Urinary bladder (tissue), 4 donors: ENCODE measurements at places on chromosomes 7 and 10.

- no peak for DNase-seq
Observed at GRCh38 chr7:155459700-155460461, 2.0 kb downstream of the EN2 start.

- no peak for DNase-seq
Observed at GRCh38 chr7:140673774-140674155, 1.0 kb downstream of the ADCK2 start.

GRCh38 chr10:114683162-114683561 lies 25.1 kb upstream of the ABLIM1 start:
- DNase-seq = no peak

DNA sequence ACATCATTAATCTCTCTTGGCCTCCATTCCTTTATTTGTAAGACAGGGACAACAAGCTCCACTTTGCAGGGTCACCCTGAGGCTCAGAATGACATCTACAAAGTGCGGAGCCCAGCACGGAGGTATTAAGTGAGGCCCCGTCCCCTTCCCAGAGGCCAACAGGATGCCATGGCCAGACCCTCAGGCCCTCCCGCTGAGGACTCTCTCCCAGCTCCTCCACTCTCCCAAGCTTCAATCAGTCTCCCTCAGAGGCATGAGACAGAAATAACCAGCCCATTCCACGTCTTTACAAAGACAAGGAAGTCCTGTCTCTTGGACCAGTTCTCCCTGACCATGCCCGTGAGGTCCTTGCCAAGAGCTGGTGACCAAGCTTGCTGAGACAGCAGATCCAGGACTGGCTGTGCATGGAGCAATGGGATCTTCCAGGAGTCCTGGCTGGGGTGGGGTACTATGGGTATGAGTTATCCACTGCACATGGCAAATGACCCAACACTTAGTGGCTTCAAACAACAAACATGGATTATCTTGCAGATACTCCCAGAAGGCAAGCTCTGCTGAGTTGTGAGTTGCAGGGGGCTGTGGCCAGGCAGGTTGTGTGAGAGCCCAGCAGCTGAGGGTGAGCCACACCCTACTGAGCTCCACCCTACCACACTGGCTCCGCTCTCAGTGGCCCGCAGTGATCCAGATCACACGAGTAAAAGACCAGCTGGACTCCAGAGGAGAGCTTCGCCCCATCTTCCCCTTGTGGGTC lies 4.3 kb upstream of the PPIF start:
- no peak for DNase-seq

DNA sequence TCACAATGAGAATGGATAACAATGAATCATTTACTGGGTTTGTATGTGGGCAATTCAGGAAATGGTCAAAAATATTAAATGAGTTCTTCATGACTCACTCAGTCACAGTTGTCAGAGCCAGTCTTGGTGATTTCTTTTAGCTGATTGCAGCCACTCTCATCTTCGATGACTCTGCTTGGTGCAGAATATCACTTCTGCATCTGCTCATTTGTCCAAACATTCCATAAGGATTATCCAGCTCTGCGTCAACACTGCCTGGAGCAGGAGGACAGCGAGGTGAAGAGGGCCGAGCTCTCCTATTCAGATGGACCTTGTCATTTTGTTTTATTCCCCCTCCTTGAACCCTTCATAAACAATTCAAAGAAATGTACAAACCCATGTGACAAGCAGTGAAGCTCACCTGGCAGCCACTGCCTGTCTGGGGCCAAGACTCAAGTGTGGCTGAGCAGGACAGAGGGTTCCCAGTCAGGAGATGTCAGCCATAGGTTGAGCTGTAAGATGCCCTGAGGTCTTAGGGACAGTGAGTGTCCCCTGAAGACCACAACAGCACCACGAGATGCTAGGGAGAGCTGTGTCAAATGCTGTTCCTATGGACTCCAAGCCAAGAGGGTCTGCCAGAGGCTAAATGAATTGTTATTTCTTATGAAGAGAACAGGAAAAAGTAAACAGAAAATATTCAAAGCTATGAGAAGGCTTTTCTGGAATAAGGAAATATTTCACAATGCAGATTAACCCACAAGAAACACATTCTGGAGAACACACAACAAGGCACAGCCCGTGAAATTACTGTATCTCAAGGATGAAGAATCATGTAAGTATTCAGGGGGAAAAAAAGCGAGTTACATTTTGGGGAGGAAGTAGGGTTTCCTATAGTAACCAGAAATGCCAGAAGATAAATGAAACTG lies 33.1 kb upstream of the EGFR start:
- no peak for DNase-seq
